ENCODE measurements at places on chromosomes 2 and 18. TPM values are rescaled to one million over a fixed set of nuclear protein-coding genes. Genes with fewer than 3 reads are reported as not detected.

The ADCYAP1 gene
- not detected for total RNA-seq

The CCBE1 gene
- 52.3 TPM for total RNA-seq

The ADD2 gene
- under 0.01 TPM for total RNA-seq

The UCN gene
- total RNA-seq, result 0.15 TPM

The ALKAL2 gene
- total RNA-seq, result not detected

The KIAA2012 gene
- total RNA-seq, result not detected

The LINC00305 gene
- not detected for total RNA-seq

The MRPS5 gene
- 43.0 TPM for total RNA-seq

The CREB1 gene
- total RNA-seq, result 24.5 TPM

The INHBB gene
- not detected for total RNA-seq

The IL18R1 gene
- total RNA-seq, result 1.3 TPM

The FAM124B gene
- not detected for total RNA-seq

The OBSL1 gene
- total RNA-seq, result 32.0 TPM

The KLHL14 gene
- not detected for total RNA-seq

The MGAT4A gene
- total RNA-seq, result not detected

The CIB4 gene
- total RNA-seq, result not detected

The GKN2 gene
- total RNA-seq, result not detected

The PDE1A gene
- not detected for total RNA-seq

The INSIG2 gene
- total RNA-seq, result 3.5 TPM

Measured in bronchus fibroblast of lung (primary cell).